Gastroesophageal sphincter (tissue), 4 donors: ENCODE measurements at places on chromosomes 7 and 10. TPM values are rescaled to one million over a fixed set of nuclear protein-coding genes. Genes with fewer than 3 reads are reported as not detected.

SMKR1 gene
- total RNA-seq, result not detected

SPDYE1 gene
- not detected for total RNA-seq

- no peak for ATAC-seq
Measured at GRCh38 chr10:50407076-50407801, 155.9 kb upstream of the ASAH2 start.

GRCh38 chr10:22684699-22685098, 29.7 kb downstream of the PIP4K2A start:
- ATAC-seq, result no peak

DNA sequence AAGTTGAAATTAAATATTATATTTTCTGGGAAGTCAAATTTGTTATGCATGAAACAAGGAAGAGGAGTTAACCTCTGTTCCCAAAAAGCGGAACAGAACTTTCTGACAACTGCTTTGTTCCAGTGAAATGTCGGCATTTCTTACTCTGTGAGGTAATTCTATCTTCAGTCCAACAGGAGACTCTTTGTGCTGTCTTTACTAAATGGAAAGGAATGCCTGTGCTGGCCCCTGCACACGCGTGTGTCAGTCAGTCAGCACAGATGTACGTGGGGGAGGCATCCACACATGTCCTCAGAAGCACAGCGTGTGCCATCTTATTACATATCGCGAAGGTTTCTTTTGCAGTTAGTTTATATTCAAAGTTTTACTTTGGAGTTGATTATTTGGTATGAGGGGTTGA, 37.5 kb downstream of the NET1 start:
- peak; percentile 72 for ATAC-seq
